ENCODE measurements at places on chromosomes 2 and 18.

DNA sequence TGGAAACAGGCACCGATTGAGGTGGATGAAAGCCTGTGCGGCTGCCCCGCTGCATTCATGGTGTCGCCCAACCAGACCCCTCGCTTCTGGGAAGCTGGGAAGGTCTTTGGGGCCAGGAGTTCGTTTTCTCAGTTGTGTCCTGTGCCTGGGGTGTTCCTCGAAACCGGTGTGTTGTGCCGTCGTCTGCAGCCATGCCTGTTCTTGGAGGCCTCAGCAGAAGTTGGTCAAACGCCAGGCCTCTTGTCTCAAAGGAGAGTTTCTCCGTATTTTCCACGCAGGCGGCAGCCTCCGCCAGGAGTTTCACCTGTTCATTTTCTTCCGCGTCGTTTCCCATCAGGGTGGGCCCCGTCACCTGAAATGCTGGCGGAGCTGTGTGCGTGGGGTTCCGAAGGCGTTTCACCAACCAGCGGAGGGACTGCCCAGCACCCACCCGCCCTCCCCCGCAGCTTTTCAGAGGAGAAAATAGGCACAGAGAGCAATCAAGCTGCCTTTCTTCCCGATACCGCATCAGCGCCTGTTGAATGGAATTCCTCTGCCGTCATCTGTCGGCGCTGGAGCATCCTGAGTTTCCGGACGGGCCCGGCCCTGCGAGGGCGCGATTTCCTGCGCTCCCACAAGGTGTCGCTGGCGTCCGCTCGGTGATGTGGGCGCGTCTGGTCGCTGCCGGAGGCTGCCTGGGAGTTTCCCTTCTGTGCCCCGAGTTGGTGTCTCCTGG lies 17.0 kb upstream of the NFATC1 start:
- DNase-seq: peak; percentile 81

DNA sequence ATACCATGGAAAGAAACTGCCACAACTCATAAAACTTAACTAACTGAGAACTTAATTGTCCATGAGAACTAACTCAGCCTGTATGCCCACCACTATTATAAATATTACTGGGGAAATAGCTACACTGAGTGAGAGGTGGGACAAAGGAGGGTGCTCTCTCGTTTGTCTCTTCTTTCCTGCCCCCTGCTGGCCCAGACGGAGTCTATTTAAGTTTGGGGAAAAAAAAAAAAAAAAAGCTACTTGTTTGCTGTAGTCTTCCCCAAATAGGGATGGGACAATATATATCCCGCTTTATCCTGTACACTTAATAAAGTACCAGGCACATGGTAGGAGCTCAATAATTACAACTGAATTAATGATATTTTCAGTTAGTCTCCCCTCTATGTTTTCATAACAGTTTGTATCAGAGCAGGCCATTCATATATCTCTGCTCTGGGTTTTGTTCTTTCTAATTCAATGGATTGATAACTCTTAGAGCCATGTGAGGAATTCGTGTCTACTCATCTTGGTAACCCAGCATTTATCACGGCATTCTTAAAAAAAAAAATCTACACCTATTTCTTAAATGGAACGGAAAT lies 647.6 kb upstream of the PKDCC start:
- no peak for DNase-seq

- DNase-seq: no peak
Measured at GRCh38 chr18:77049938-77050337, 82.6 kb downstream of the MBP start.

- no peak for DNase-seq
Measured at GRCh38 chr18:76619621-76620315, 124.7 kb upstream of the ZNF516 start.

DNA sequence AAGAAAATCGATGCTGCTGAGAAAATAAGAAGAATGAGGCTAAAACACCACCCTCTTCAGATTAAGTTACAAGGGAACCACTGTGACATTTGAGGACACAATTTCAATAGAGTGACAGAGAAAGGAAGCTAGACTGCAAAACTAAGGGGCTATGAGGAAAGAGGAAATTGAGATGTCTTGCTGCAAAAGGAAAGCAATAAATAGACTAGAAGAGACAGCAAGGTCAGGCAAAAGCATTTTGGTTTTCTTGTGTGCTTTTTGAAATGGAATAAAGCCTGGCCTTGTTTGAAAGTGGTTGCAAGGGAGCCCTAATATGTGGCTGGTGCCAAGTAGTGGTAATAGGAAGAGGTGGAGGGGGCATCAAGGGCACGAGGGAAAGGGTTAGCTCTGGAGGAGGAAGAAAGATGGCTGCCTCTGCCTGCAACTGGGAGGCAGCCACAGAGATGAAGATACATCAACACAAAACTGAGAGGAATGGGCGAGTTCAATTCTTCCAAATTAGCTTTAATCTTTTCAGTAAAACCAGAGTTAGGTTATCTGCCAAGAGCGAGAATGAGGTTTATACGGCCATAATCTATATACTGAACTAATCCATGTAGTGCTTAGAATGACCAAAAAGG lies 1.2 kb upstream of the MRO start:
- DNase-seq: no peak

- DNase-seq: no peak
Measured at GRCh38 chr18:76859474-76860339, 37.4 kb downstream of the ZNF236 start.

- DNase-seq: no peak
Measured at GRCh38 chr2:121132054-121132761, 152.8 kb downstream of the TFCP2L1 start.

- no peak for DNase-seq
Measured at GRCh38 chr2:109348671-109349502, 219.9 kb downstream of the SH3RF3 start.

DNA sequence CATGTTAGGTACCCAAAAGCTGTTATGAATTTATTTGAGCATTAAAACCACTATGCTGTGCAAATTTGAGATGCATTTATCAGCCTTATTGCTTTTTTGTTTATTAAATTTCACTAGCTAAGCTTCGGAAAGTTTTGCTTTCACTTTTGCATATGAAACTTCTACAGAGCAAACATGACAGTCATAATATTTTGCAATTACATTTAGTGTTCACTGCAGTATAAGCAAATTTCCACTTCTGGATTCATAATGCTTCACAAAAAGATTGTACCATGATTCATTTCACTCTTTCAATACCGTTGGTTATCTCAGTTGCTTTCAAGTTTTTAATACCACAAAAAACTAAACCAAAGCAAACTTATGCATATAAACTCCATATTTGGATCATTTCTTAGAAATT lies 228.7 kb upstream of the SLC8A1 start:
- DNase-seq: no peak

DNA sequence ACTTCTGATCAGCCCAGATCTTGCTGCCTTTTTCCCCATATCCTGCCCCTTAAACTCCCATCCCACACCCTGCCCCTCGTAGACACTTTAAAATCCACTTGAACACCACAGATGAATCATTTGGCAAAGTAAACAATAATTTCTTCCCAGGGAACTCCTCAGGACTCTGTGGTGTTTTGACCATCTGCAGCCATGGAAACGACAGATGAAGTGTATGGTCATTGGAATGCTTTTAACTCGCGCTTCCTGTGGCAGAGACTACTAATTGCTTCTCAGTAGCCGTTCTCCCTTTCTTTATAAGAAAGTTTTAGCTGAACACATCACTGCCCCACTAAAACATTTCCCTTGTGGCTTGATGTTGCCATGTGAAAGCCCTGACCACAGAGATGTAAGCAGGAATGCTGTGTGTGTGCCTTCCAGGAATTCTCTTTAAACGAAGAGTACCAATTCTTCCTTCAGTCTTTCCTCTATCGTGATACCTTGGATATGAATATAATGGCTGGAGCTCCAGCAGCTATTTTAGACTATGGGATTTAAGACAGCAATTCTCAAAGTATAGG lies 92.7 kb upstream of the PARD3B start:
- no peak for DNase-seq
